ENCODE measurements at places on chromosomes 12 and 14. TPM values are rescaled to one million over a fixed set of nuclear protein-coding genes. Genes with fewer than 3 reads are reported as not detected.

- DNase-seq = no peak
These were observed 19.5 kb downstream of the SPX start for GRCh38 chr12:21545557-21545956.

DNA sequence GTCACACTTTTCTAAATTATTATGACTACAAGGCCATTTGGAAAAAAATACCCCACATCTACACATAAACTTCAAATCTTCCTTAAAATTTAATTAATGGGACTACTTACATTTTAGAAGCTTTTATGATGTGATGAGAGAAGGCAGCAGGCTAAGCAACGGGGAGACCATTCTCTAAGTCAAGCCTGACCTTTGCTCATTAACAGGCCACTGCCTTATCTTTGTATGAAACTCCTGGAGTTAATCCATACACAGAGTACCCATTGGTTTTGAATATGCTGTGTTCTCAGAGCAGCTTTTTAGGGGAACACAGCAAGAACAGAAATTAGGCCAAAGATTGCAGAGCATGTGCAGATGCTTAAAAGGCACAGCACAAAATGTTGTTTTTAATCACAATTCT lies 35.5 kb upstream of the LRIG3 start:
- no peak for DNase-seq

- no peak for DNase-seq
These were observed 2.5 kb downstream of the PGF start for GRCh38 chr14:74952697-74953484.

DNA sequence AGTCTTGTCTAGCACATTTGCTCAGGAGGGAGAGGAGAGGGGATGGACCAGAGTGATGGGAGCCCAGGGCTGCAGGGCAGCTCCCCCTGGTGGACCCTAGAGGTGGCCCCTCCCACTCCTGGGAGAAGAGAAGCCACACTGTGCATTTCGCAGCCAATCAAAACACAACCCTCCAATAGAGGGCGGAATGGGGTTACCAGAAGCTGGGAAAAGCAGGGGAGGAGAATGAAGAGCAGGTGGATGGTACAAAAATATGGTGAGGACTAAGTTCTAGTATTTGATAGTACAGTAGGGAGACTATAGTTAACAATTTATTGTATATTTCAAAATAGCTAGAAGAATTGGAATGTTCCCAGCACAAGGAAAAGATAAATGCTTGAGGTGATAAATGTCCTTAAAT lies 23.6 kb downstream of the VASH1 start:
- peak; percentile 88 for DNase-seq

DNA sequence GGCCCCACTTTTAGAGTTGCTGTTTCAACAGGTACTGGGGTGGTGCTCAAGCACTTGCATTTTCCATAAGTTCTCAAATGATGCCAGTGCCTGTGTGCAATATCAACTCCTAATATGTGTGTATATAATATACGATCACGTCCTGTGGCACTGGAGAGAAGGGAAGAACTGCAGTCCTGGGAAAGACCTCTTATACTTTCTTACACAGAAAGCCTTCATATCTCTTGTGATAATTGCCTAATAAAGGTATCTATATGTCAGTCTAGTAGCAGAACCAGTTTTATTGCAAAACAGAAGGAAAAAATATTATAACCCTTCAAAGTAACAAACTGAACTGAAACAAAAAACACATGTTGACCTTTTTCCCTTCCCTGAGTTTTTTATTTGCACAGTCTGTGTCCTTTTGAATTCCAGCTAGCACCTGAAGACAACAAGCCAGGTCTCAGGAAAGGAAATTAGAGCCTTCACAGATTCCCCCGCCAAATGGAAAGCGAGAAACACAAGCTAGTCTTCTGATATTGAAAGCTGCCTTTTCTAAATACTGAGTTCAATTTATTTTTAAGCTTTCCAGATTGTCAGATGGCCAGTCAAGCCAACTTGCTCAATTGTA lies 44.4 kb downstream of the IGF1 start:
- no peak for DNase-seq

DNA sequence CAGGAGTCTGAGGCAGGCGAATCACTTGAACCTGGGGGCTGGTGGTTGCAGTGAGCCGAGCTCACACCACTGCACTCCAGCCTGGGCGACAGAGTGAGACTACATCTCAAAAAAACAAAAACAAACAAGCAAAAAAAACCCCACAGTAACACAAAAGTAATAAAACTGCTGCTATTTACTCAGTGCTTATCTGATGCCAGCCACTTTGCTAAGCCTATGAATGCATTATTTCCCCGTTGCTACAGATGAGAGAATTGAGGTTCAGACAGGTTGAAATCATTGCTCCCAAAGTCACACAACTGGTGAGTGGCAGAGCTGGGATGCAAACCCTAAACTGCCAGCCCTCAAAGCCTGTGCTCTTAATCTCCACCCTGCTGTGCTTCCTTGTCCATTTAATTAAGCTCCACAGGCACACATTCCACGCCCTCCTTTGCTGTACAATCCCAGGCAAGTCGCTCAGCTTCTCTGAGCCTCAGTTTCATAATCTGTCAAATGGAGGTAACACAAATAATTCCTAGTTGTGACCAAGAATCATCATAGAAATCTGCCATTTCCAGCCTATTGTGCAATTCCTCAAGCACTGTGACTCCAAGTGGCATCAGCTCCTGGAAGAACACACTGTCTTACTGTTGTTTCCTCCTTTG lies 5.7 kb upstream of the OAS3 start:
- DNase-seq = no peak

GRCh38 chr14:68563251-68564131 lies 229.4 kb downstream of the ZFP36L1 start:
- peak; percentile 92 for DNase-seq

DNA sequence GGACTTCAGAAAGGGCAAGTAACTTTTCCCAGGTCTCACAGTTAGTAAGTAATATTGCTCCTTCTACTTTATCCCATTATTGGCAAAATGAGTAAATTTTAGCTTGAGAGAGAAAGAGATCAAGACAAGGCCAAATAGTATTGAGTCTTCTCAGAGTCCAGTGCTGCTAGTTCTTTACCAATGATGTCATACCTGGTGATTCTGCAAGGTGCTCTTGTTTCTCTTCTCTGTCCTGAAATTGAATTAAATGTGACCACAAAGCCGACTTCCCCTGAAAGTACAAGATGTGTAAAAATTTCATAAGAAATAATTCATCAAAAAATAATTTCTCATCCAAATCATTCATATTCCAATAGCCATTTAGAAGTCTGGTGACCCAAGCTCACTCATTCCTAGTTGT lies 97.5 kb upstream of the SINHCAF start:
- no peak for DNase-seq

- DNase-seq = no peak
These were observed 825.9 kb downstream of the SLC16A7 start for GRCh38 chr12:60421741-60422140.

GRCh38 chr14:67962215-67962644 lies 142.7 kb downstream of the RAD51B start:
- DNase-seq = no peak

GRCh38 chr12:116299665-116300328 lies 22.3 kb upstream of the MED13L start:
- no peak for DNase-seq

DNA sequence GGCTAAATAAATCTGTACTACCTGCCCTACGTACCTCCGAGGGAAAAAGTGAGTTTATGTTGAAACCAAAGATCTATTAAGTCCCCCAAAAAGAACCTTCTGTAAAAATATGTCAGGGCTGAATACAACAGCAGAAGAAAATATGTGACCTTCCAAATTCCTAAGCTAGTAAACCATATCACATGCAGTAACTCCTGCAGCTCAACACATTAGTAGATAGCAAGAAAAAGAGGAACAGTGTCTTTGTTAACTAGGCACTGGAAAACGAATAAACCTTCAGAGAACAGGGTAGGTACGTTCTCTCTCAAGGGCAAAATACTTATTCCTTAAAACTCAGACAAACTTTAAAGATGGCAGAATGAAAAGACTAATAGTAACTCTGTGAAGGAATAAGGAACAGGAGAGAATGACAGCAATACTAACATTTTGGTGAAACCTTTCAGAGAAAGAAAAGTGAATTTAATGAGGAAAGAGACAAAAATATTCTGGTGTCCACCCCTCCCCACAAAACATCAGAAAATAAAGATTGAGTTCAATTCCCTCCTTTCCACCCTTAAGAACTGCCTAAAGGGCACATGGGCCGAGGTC lies 18.0 kb downstream of the CBX5 start:
- no peak for DNase-seq

DNA sequence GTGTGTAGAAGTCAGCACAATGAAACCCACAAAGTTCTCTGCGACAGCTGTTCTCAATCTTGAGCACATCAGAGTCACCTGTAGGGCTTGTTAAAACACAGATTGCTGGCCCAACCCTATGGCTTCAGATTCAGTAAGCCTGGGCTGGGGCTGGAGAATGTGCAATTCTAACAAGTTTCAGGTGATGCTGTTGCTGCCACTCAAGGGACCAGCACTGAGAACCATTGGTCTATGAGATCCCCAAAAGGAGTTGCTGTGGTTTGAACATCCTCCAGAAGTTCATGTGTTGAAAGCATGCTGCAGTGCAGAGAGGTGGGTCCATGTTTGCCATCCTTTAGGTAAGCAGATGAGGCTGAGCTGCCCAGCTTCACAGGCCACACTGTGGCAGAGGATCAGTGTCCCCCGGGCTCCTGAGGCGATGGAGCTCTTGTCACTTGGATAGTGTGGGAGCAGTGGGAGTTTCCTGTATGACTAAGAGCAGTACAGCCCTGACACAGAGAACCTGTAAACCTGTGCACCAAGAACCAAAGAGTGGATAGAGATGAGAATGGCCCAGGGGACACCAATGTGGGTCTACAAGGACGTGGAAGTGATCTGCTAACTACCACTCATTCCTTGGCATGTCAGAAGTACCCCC lies 8.0 kb upstream of the RTRAF start:
- DNase-seq = no peak

- no peak for DNase-seq
These were observed 17.5 kb downstream of the SLC6A12 start for GRCh38 chr12:196436-196835.

DNA sequence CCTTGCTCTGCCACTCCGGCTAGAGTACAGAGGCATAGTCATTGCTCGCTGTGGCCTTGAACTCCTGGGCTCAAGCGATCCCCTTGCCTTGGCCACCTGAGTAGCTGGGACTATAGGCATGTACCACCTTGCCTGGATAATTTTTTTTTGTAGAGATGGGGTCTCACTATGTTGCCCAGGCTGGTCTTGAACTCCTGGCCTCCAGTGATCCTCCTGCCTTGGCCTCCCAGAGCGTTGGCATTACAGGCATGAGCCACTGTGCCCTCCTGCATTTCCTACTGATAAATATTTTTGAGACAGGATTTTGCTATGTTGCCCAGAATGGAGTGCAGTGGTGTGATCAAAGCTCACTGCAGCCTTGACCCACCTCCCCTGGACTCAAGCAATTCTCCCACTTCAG lies 9.4 kb downstream of the EMG1 start:
- DNase-seq = no peak

Gene NUBPL
- 13.7 TPM for total RNA-seq

Gene CEP83
- 17.6 TPM for total RNA-seq

Gene HECTD1
- 121 TPM for total RNA-seq

Gene COQ6
- total RNA-seq = 39.6 TPM

Gene INHBC
- not detected for total RNA-seq

Gene CEBPE
- not detected for total RNA-seq

Gene ASCL1
- not detected for total RNA-seq

Gene SLC7A7
- 0.51 TPM for total RNA-seq

Gene DLGAP5
- 171 TPM for total RNA-seq

Gene PAX9
- 16.7 TPM for total RNA-seq
